ENCODE measurements at places on chromosomes 3 and 15. TPM values are rescaled to one million over a fixed set of nuclear protein-coding genes. Genes with fewer than 3 reads are reported as not detected.

STAC gene
- 2.3 TPM for total RNA-seq

DNAH12 gene
- total RNA-seq: 0.02 TPM

AADACL2 gene
- not detected for total RNA-seq

NSUN3 gene
- total RNA-seq: 6.0 TPM

Data from A549 treated with Mapracorat at 1 μM for 4 hours (cell line).